ENCODE measurements at places on chromosomes 3 and 15.

- no peak for DNase-seq
Measured at GRCh38 chr3:25142609-25143355, 285.3 kb upstream of the RARB start.

- no peak for DNase-seq
Measured at GRCh38 chr3:47421741-47422649, 41.2 kb downstream of the PTPN23 start.

DNA sequence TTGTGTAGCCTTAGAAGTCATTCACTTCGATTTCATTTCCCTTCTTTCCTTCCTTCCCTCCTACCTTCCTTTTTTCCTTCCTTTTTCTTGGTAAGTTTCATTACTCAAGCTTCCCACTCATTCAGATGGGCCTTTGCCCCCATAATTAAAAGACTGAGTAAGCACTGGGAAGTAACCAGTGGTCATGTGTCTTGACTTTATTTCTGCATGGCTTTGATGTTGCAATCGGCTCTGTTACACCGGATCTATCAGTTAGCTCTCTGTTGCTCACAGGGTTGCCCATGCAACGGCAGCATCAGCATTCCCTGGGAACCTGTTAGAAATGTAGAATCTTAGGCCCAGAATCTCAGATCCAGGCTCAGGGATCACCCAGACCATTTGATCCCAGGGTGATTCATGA lies 25.6 kb upstream of the LARS2 start:
- no peak for DNase-seq

DNA sequence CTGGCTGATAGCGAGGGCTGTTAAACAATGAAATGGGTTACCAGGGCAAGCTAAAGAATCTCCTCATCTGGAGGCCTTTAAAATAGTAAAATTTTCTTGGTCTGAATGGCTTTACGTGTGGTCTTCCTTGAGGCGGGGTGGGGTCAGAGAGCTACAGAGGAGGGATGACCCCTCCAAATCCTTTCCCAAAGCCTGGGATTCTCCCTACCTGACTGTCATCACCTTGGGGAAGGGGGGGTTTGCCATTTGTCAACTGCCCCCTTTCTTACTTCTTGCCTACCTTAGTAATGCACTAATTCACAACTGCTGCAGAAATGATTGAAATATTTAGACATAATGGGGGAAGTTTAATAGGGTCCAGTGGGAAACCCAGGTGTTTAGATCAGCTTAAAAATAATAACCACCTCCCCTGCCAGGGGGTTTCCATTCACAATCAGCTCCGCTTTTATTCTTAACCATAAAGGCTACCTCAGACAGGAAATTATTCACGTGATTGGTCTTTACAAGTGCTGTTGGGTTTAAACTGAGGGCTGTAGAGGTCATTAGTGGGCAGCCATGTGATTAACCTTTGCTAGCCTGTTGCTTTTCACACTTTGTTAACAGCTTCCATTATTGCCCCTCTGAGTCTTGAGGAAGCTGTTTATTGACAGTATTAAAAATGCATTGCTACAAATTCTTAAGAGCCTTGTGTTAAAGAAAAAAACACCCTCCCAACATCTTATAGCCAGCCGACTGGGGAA lies 276.5 kb upstream of the ATP11B start:
- DNase-seq, result no peak

GRCh38 chr3:61956236-61956635 lies 394.9 kb downstream of the PTPRG start:
- no peak for DNase-seq

- no peak for DNase-seq
Measured at GRCh38 chr3:42612928-42613327, 12.4 kb downstream of the NKTR start.

- no peak for DNase-seq
Measured at GRCh38 chr15:32983679-32984078, 210.8 kb downstream of the FMN1 start.

DNA sequence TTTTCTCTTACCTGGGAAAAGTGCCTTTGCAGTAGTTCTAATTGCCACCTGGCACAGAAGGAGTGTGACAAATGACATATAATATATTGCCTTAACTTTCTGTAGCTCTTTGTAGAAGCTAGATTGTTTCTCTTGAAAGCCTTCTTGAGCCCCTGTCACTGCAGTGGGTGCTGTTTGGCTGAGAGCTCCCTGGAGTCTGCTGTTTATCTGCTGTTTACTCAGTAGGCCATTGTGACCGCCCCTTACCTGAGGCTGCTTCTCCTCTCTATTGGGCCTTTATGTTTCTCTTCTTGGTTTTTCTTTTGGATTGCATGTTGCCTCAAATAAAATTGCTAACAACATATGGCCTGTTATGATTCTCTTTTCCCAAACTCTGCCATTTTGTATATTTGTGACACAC lies 16.7 kb downstream of the MAP2K5 start:
- no peak for DNase-seq

- DNase-seq, result no peak
Measured at GRCh38 chr15:39458131-39458530, 122.7 kb upstream of the THBS1 start.

- no peak for DNase-seq
Measured at GRCh38 chr3:182384221-182384620, 409.1 kb upstream of the ATP11B start.

GRCh38 chr15:61530769-61531168 lies 301.7 kb upstream of the RORA start:
- no peak for DNase-seq

DNA sequence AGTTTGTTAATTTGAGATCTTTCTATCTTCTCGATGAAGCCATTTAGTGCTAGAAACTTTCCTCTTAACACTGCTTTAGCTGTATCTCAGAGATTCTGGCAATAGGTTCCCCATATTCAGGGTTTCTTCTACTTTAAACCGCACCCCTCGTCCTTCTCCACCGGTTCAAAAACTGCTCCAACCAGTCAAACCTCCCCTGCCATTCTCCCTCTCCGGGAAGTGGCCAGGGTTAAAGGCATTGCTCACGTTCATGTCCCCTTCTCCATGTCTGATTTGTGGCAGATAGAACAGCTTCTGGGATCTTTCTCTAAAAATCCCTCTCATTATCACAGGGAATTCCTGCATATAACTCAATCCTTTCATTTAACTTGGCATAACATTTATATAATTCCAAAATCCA lies 14.4 kb downstream of the ALDH1L1 start:
- DNase-seq, result no peak

DNA sequence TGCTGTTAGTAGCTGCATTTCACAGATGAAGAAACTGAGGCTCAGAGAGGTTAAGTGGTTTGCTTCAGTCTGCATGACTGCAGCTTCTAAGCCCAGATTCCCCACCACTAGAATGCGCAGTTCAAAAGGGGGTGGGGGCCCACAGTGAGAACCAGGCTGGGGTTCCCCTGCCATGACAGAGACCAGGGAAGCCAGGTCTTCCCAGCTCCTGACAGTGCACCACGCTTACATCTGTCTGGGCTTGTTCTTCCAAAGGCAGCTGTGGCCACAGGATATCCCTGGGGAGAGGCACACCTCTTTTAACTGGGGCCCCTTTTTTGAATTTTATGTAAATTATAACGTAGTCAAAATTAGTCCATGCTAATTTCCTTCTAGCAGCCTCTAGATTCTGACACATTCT lies 5.3 kb downstream of the PLEKHO2 start:
- DNase-seq, result no peak

DNA sequence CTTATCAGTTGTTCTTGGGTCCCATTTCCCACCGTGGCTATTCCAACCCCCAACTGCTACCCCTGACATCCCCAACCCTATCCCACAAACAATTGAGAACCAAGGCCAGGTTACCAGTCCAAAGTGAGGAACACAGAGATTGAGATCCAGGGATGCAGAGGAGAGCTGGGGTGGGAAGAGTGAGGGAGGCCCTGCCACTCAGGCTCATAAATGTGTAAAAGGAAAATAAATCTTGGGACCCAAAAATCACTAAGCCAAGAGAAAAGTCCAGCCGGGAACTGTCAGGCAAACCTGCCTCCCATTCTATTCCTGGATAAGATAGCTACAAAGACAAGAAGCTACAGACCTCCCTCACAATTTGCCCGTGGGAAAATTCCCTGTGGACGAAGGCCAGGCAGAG lies 101.1 kb upstream of the DLG1 start:
- no peak for DNase-seq

GRCh38 chr15:78540871-78541743 lies 863 bp downstream of the PSMA4 start:
- no peak for DNase-seq

DNA sequence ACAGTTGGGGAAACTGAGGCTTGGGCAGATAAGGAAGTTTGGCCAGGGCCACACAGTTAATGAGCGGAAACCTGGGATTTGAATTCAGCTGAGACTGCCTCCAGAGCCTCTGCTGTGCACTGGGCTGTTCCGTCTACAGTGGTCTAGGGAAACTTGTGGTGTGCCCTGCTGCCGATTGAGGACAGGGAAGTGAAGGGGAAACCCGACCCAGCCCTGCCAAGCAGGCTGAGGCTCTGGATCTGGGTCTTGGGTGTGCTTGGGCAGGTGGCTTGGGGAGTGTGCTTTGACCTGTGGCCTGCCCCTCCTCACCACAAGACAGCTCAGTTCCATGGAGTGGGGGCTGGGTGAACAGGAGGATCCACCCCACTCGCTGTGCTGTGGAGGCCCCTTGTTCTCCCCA lies 17.6 kb downstream of the NISCH start:
- DNase-seq, result no peak

DNA sequence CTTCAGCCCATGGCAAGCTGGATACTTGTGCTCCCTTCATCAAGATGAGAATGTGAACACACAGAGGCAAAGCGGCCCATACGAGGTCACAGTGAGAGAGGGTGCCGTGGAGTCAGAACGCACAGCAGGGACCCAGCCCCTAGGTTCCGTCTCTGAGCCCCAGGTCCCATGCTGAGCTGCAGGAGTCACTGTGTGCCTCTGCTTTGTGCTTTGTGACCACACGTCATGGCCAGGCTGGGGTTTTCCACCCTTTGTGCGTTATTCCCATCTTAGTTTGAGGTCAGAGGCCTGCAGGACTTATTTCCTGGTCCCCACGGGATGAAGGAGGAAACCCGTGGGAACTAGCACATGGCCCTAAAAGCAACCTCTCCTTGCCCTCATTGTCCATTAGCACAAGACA lies 140.3 kb downstream of the TJP1 start:
- no peak for DNase-seq

DNA sequence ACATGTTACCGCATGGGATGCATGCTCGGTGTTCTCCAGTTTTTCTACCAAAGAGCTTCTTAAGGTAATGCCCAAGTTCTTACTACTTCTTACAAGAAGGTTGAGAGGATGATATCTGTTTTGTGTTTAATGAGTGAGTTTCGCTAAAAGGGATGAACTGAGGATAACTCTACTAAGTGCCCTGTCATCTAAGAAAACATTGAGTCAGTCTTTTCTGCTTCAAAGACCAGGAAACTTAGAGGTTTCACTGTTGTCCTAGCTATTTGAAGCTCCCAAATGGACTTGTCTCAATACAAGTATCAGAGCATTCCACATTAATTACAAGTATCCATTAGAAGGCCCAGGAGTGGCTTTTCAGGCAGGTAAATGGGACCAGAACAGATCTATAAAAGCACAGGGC lies 296.2 kb downstream of the KBTBD8 start:
- no peak for DNase-seq

DNA sequence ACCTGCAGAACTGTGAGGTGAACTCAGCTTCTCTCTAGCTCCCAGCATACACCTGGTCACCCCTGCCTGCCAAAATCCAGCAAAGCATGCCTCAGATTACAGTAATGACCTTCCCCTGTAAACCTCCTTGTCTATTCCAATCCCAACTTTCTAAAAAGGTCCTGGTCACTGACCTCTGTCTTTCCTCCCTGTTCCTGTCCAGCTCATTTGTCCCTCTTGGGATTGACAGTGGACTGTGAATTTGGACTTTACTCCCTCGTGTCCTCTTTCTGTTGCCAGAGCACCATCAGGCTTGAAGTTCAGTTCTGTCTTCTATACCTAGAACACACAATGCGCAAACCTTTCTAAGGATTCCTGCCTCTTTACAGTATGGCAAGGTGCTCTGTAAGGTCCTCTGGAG lies 50.3 kb downstream of the MTHFS start:
- no peak for DNase-seq

DNA sequence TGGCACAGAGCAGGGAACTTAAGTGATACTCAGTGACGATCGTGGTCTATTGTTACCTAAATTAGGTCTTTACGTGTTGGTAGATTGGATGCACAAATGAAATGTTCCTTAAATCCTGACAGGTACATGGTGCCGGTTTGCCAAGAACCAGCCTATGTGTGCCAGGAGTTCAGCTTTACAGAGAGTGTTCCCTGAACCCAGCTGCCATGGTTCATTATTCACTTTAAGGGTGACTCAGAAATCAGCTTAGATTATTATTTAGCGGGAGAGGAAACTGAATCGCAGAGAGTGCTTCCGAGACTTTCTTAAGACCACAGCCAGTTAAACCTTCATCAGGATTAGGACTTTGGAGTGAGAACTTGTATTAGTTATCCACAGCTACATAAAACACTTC lies 21.5 kb downstream of the FAM43A start:
- no peak for DNase-seq

GRCh38 chr3:183427876-183428446 lies 458 bp downstream of the MCF2L2 start:
- DNase-seq, result peak; percentile 8

DNA sequence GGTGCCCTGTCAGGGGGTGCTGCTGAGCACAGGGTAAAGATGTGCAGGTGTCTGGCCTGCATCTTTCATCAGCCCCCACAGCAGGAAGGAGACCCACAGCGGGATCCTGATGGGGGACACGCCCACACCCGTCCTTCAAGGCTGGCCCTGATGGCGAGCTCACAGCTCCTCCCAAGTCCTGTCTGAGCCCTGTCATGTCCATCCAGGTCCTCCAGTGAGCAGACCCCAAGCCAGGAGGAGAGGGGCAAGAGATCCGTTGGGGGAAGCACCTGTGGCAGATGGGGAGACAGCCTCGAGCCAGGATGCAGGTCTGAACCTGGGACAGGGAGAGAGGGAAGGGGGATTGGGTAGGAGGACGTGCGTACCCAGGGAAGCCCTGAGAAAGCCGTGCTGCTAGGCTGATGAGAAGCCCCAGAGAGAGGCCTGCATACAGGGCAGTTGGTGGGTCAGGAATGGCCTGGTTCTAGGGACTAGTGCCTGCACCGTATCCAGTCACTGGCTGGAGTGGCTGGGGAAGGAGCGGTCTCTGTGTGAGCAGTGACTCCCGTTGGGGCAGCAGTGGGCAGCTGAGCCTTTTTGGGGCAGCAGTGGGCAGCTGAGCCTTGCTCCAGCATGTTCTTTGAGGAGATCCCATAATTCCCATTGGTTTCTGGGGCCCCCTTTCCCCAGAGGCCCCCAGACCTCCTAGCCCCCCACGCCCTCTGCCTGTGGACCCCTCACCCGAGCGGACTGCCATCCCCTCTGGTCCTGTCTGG lies 133.3 kb upstream of the MEF2A start:
- DNase-seq, result no peak

GRCh38 chr15:56929399-56929798 lies 11.0 kb downstream of the TCF12 start:
- DNase-seq, result no peak

DNA sequence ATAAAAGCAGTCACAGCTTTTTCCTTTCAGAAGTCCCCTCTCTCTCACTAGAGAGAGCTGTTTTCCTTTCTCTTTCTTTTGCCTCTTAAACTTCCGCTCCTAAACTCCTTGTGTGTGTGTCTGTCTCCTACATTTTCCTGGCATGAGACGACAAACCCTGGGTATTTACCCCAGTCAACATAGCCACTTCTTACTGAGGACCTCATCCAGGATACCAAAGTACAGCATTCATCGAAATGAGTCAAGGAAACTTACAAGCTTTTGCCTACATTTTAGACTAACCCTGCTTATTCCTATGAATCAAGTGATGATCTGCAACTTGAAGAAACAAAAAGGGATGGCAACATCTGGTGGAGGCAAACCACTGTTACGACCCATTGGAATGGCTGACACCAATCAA lies 16.7 kb downstream of the PATL2 start:
- DNase-seq, result no peak

Measured in activated CD8-positive, alpha-beta memory T cell treated with anti-CD3 and anti-CD28 coated beads for 1 hour (primary cell).